ENCODE measurements at places on chromosomes 7 and 10.

DNA sequence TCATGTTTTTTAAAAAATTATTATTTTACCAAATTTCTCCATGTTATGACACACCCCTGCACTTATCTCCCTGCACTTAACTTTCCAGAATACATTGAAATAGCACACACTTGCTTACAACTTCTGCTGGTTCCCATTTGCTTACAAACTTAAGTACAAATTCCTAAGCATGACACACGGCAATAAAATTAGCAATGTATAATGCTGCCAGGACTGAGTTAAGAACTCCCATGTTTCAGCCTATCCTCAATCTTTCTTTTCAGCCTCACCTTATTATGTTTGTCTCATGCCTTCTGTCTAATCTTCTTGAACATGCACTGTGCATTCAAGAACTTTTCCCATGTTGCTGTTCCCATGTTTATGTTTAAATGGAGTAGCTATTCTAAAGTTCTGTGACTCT, 40.8 kb downstream of the PRPS1L1 start:
- peak; percentile 77 for DNase-seq

- peak; percentile 59 for DNase-seq
Observed at GRCh38 chr10:44647877-44648542, 263.1 kb upstream of the CXCL12 start.

- DNase-seq = no peak
Observed at GRCh38 chr10:110506448-110506847, 8.7 kb downstream of the DUSP5 start.

- no peak for DNase-seq
Observed at GRCh38 chr10:108250936-108251620, 1086.6 kb upstream of the SORCS1 start.

DNA sequence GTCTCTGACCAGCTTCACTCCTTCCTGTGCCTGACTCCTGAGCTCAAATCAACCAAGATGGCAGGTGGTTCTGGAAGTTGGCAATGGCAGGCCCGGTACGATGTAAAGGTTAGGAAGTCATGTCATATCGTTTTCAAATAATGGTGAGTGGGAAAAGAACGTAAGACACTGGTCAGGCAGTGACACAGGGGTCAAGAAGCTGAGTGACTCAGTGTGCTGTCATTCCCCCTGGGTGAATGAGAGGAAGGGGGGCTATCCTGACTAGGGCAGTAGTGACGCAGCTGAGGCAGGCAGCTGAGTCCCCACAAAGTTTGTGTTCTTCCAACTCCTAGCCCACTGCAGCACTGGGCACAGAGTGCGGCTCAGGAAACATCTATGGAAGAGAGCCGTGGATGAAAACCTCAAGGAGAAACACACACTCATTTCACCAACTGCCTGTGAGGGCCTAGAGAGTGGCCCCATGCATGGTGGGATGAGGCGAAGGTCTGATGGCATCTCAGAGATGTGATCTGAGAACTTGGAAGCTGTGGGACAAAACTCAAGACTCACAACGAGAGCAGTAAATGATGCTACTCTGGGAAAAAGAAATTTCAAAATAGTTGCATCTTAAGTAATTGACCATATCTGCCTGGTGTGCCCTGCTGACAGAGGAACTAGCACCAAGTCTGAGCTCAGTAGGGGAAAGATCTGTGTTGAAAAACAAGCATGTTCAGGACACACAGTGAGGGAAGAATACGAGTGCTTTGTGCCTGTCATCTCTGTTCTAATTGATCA, 23.2 kb downstream of the CREB3L2 start:
- peak; percentile 89 for DNase-seq

Data from adipocyte (in vitro differentiated cells).